ENCODE measurements at places on chromosomes 5 and 9.

DNA sequence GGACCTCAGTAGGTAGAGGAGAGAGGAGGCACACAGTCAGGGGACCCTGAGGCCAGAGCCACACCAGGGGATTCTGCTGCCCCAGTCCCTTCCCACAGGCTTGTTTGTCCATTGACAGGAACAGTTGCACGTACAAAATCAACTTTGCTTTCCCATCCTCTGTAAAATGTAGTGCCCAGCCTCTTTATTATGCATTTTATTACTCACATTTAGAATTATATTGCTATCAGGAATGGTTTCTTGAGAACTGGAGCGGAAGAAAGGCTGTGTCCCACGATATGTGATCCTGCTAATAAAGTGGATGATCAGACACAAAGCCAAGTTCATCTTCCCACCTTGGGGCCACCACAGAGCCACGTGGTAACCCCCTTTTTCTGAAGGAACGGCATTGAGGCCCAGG lies 277.4 kb downstream of the FANCC start:
- DNase-seq: no peak

DNA sequence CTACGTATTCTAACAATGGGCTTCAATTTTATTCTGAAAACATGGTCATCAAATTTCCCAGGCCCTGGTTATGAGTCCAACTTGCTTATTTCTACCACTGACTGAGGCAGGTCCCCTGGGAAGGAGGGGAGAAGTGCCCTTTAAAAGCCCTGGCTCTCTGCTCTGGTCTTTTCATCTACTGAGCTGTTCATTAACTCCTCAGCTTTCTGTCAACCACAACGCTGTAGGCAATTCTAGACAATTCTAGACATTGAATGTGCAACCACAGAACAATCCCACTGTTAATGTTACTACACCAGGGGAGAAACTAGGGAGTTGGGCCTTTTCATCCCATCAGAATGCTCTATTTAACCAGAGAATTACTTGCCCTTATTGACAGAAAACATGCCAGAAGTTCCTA lies 10.0 kb downstream of the MOCS2 start:
- peak; percentile 76 for DNase-seq

- no peak for DNase-seq
Observed at GRCh38 chr9:28539434-28540070, 966.3 kb upstream of the C9orf72 start.

GRCh38 chr9:128762671-128763449 lies 8.9 kb downstream of the ZER1 start:
- DNase-seq: no peak

DNA sequence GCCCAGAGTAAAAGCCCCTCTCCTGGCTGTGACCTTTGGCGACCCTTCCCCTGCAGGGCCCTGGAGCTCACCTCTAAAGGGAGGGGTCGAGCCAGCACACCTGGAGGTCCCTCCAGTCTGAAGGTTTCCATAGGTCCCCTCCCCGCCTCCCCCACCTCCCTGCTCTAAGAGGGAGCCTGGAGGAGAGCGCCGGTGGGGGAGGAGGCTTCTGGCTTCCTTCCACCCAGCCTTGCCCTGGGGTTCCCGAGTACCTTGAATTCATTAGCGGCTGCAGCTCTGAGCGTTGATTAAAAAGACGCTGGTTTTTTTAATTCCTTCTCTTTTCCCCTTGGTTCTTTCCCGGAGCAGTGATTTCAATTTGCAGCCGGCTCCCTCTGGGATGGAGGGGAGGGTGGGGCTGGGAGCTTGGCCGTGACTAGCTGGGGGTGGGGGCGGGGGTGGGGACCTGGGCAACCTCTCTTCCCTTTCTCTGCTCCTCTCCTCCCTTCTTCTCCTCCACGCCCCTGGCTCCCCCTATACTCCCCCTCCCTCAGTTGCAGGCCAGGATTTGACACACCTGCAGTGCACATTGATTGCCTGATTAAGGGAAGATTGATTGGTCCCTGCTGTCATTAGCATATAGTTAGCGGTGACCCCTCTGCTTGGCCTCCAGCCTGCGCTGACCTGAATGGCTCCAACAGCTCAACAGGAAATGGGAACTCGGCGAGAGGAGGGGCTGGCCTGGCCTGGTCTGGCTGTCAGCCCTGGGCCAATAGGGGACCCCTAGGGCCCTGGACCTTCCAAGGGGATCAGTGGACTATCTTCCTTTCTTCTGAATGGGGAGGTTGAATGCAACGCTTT lies 67.5 kb upstream of the RAPGEF1 start:
- no peak for DNase-seq

GRCh38 chr5:13629218-13629617 lies 315.3 kb downstream of the DNAH5 start:
- no peak for DNase-seq

DNA sequence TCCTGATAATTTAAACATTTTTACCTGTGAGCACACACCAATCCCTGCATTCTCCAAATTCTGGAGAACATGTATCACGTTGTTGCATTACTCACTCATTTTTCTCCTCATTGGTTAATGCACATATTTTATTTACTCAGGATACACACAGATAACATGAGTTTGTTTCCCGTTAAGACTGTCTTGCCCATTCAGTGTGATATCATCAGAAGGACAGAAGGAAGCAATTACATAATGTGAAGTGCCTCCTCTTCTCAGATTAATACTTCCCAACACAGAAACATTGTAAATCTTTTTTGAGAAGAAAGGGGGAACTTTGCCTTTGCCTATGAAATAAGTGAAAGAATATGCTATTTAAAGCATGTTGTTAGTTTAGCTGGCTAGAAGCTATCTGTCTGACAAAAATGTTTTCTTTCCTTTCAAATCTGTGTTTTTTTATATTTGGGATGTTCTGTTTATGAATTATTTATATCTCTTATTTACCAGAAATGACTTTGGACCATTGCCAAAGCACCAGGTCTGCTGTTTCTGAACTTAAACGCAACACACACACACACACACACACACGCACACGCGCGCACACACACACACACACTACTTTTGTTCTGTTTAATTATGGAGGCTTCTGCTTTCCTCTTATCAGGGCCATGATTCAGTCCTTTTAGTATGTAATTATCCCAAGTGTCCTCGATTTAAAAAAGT lies 186.5 kb downstream of the CHSY3 start:
- DNase-seq: no peak

DNA sequence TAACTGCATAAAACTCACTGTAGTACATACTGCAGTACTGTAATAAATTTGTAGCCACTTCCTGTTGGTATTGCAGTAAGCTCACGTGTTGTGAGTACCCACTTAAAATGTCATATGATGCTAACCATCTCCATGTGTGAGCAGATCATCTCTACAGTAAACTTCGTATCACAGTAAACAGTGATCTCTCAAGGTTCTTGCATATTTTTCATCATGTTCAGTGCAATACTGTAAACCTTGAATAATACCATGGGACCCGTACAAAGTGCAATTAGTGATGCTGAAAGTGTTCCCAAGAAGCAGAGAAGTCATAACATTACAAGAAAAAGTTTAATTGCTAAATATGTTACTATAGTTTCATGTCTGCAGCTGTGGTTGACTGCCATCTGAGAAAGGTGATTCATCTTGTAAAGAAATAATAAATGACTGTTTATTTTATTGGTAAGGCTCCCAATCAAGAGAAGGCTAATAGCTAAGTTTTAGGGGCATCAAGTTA lies 253.8 kb upstream of the POU5F2 start:
- DNase-seq: peak; percentile 17

GRCh38 chr9:72013292-72013760 lies 47.1 kb downstream of the C9orf57 start:
- no peak for DNase-seq

GRCh38 chr9:33677961-33678360 lies 117.4 kb upstream of the PRSS3 start:
- no peak for DNase-seq

DNA sequence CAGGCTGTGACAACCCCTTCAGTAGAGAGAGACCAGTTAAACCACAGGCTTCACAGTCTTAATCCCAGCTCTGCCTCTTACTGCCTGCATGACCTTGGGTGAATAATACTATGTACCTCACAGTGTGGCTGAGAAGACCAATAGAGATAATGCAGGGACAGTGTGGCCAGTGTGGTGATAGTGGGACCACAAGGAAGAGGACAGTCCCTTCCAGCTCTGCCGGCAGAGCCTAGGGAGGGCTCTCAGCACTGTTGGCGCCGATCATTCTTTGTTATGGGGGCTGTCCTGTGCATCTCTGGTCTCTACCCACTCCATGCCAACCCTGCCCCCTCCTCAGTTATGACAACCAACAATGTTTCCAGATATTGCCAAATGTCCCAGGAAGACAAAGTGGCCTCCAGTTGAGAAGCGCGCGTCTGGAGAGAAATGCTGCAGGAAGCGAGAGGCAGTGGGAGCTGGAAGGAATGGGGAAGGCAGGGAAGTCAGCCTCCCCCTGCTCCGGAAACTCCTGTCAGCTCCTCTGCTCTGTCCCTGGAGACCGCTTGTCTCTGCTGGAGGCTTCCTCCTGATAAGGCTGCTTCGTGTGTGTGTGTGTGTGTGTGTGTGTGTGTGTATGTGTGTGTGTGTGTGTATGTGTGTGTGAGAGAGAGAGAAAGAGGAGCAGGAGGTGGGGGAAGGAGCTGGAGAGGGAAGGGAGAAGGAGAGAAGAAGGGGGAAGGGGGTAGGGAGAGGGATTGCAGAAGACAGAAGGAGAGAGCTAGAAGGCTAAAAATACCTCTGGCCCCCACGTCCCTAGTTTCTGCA lies 31.8 kb upstream of the FABP6 start:
- peak; percentile 88 for DNase-seq

DNA sequence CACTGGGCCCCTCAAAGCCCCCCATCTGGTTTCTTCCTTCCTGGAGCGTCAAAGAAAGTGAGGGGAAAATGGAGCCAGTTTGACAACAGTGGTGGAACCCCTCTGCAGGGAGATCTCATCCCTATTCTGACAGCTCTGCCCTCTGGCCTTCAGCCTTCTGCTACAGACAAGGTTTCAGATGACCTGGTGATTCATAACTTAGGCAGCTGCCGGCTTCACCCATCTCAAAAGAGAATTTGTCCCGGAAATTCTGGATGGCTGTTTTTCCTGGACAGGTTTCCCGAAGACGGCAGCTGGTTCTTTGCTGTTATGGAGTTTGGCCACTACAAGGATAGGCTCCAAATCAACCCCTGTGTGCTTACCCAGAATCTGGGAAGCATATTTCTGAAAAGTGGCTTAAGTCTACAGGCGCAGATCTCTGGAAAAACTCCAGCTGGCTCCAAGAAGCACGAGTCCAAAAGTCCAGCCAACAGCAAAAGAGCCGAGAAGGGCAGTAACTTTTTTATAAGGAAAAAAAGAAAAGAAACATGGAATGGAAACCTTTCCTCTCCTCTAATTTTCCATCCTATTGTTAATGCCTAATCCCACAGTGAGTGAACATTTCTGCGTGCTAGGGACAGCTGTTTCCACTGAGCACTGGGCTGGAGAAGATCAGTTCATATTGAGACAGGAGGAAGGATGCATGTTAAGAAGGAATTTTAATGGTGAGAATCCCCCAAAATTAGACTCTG lies 54.5 kb downstream of the ZNF366 start:
- DNase-seq: peak; percentile 86

- DNase-seq: peak; percentile 47
Observed at GRCh38 chr5:143241892-143242291, 161.6 kb downstream of the NR3C1 start.

DNA sequence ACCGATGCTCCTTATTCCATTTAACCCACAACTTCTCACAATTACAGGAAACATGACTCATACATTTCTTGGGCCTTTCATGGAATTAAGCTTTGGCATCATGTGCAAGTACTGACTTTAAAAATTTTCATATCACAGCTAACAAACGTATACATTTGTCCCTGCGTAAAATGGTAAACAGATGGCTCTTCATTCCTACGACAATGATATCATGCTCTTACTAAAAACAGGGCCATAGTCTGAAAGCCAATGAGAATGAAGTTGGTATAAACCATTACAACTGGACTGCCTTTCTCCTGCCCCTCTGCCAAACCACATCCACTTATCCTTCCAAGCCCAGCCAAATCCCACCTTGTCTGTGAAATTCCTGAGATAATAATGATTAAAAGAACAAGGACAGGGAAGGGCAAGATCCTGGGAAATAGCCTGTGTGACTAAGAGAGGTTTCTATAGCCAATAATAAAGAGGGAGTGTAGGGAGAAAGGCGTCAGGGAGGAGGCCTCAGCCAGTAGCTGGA lies 44.9 kb upstream of the ZNF366 start:
- DNase-seq: peak; percentile 87

- peak; percentile 61 for DNase-seq
Observed at GRCh38 chr5:68418201-68418600, 202.6 kb downstream of the PIK3R1 start.

DNA sequence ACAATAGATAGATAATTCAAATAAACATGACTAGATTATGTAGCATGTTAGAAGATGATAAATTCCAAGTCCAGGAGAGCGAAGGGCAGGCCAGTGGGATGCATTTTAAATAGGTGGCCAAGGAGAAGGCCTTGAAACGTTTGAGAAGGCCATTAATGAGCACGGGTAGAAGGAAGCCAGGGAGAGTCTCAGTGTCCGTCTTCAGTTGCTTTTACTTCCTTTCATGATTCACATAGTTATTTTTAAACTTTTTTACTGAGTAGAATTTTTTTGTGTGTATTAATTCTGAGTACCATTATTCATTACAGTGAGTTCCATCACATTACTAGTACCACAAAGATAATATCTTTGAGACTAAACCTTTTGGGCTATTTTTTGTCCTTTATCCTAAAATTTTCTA lies 259.2 kb downstream of the ARRDC3 start:
- no peak for DNase-seq

DNA sequence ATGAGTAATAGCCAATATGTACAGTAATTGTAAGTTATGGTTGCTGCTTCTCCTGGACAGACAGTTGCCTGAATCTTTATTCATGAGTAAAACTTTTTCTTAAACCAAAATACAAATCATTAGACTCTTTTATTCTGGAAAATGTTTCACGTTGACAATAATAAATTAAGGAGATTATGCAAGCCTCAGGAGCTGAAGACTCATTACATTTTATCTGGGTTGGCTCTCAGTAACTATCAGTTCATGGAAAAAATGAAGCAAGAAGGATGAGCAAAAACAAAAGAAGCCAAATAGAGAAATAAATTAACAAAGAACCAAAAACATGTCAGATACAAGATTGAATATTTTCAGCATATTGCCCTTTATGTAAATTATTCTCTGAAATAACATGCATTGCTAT lies 88.9 kb upstream of the PRR16 start:
- DNase-seq: no peak

- no peak for DNase-seq
Observed at GRCh38 chr5:89090037-89090436, 207.1 kb upstream of the MEF2C start.

DNA sequence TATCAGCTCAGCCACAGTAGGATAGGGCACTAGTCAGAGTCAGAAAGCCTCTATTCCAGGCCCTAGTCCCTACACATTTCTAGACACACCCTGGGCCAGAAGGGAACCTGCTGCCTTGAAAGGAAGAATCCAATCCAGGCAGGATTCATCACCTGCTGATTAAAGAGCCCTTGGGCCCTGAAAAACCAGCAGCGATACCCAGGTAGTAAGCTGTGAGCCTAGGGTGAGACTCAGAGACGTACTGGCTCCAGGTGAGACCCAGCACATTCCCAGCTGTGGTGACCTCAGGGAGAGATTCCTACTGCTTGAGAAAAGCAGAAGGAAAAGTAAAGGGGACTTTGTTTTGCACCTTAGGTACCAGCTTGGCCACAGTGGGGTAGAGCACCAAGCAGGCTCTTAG lies 4.7 kb downstream of the CCIN start:
- DNase-seq: no peak

All from fibroblast of skin of scalp (primary cell).